ENCODE measurements at places on chromosomes 6 and 20. TPM values are rescaled to one million over a fixed set of nuclear protein-coding genes. Genes with fewer than 3 reads are reported as not detected.

AVP gene
- not detected for total RNA-seq

DNA sequence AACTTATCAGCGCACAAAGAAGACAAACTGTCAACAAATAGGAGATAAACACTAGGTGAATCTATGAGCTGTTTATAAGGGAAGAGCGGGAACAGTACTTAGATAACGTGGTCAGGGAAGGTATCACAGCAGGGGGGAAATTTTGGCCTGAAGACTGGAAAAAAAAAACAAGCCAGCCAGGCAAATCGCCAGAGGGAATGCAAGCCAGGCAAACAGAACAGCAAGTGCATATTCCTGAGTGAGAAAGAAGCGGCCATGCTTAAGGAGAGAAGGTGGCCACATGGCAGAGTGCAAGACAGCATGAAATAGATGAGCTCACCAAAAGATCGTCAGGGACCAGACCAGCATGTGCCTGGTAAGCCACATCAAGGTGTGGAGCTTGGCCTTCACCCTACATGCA, 466.5 kb upstream of the ARID1B start:
- no peak overlapping the region for H3K4me3 ChIP-seq
- DNase-seq: no peak
- H3K4me1 ChIP-seq: no peaks in the 10 kb centered on the region
- no peak overlapping the region for H3K27ac ChIP-seq
- no peaks in the 10 kb centered on the region for H3K36me3 ChIP-seq

GRCh38 chr20:43863821-43864544, 50.7 kb upstream of the TOX2 start:
- no peak overlapping the region for H3K4me3 ChIP-seq
- peak overlapping the region; percentile 46 for H3K27ac ChIP-seq
- no peaks in the 10 kb centered on the region for H3K27me3 ChIP-seq
- no peak for DNase-seq
- no peaks in the 10 kb centered on the region for H3K4me1 ChIP-seq
- H3K36me3 ChIP-seq: no peaks in the 10 kb centered on the region

GRM4 gene
- not detected for total RNA-seq

GRCh38 chr6:169846286-169847056, 95.0 kb downstream of the ERMARD start:
- no peak overlapping the region for H3K4me3 ChIP-seq
- H3K4me1 ChIP-seq: no peaks in the 10 kb centered on the region
- H3K27ac ChIP-seq: no peak overlapping the region
- H3K27me3 ChIP-seq: no peaks in the 10 kb centered on the region
- no peaks in the 10 kb centered on the region for H3K36me3 ChIP-seq
